Kasumi-1 (cell line): ENCODE measurements at places on chromosomes 7 and 10.
A peak's percentile ranks its signal among the peaks of the same experiment; 100 is the strongest.

DNA sequence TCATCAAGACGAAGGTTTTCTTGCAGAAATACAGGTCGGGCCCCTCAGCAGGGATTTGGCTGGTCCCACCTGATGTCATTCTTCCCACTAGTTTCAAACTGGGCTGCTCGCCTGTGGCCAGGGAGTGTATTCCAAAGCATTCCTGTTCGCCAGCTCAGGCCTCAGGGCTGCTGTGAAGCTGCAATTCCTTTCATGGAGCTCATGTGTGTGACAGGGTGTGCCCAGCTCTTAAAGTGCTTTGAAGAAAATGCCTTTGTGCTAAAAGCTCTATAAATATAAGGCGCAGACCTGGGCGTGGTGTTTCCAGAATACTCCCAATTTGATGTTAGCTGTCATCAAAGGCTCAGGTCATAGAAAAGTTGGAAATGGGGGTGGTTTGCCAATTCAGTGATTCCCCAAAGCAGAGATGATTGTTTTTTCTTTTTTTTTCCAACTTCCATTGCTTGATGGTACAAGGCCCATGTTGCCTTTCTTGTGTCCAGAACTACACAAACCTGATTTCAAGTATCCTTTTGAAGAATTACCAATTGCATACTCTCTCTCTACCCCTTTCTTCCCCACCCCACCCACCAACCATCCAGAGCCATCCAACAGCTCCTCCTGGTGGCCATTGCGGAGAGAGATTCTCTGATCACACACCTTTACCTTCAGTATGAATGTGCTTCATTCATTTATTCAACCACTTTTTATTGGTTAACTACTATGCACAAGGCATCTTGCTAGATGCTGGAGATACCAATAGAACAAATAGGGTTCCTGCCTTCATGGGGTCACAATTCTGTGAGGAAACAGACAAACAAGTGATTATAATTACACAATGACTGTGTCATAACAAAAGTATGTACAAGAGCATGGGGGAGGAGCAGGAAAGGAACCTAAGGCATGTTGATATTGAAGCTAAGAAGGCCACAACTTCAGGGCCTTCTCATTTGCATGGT lies 297.3 kb upstream of the LYZL1 start:
- peak; percentile 54 for DNase-seq

DNA sequence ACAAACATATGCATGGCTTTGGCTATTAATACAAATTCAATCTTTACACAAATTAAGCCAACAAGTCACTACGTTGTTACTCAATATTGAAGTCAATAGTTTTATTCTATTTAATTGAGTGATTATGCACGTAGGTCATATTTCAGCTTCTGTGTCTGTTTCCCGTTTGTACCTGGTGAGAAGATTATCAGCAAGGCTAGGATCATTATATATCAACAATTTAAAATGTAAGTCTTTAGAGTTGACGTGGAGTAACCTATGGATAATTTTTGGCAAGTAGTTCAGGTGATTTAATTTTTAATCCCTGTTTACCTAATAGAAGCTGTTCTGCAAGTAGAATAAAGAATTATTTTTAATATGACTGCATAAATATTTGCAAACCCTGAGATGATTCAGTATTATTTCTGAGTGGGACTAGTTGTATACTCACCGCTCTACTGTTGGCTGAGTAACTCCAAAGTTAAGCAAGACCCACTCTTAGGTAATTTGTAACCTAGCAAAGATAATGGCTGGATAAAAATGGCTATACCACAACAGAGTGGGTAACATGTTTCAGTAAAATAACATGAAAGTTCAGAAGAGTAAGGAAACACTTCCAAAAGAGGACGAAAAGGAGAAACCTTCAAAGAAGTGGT lies 161.0 kb downstream of the HGF start:
- DNase-seq: no peak

DNA sequence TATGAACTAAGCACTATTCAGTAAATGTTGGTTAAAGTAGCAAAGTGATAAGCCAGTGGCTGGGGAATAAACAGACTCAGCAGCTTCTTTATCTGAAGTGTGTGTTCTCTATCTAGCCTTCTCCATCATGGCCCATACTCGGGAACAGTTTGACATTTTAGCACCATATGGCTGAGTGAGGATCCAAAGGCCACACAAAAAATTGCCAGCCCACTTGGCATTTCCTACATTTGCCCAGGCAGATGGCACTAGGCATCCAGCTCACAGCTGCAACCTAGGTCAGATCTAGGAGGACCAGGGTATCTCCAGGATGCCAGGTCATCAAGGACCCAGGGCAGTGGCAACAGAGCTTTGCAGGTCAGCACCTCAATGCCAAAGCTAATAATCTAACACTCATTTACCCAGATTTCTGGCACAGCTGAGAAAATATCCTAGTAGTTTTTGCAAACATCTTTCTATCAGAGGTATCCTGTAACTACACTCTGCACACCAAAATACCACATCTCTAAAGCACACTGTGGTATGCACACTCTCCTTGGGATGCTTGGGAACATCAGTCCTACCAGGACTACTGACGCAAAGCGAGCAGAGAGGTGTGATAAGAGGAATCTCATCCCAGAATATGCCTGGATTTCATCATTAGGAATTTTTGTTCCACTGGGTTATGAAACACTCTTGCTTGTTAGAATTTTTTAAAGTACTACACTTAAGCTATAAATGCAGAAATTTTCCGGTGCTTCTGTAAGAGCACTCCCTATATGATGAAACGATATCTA lies 61.7 kb downstream of the DOCK4 start:
- no peak for DNase-seq

GRCh38 chr10:34538281-34538829 lies 276.7 kb downstream of the PARD3 start:
- DNase-seq: no peak

DNA sequence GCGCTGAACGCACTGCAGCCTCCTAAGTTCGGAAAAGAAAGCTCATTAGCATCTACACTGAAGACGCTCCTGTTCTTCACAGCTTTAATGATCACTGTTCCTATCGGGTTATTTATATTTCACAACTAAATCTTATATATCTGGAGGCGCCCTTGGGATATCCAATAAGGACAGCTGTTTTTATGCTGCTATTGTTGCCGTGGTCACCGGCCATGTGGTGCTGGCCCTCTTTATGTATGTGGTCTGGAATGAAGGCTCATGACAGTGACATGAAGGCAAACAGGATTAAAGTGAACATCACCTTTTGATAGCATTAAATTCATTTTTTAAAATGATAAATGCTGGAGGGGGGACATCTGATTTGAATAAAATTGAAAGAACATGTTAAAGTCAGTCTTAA lies 8.8 kb downstream of the BLVRA start:
- DNase-seq: no peak

DNA sequence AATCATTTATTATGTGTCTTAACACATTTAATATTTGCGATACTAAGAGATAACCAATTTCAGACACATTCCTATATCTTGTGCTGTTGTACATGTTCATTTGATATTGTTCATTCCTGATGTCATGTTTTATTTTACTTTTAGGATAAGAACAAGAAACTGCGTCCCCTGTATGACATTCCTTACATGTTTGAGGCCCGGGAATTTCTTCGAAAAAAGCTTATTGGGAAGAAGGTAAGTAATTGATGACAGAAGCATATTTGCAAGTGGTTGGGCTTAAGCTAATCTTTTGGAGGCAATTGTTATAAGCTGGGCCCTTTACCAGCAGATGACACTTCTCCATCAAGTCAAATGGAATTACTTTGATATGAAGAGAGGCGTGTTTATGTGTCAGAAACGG lies 155.3 kb downstream of the SND1 start:
- no peak for DNase-seq

DNA sequence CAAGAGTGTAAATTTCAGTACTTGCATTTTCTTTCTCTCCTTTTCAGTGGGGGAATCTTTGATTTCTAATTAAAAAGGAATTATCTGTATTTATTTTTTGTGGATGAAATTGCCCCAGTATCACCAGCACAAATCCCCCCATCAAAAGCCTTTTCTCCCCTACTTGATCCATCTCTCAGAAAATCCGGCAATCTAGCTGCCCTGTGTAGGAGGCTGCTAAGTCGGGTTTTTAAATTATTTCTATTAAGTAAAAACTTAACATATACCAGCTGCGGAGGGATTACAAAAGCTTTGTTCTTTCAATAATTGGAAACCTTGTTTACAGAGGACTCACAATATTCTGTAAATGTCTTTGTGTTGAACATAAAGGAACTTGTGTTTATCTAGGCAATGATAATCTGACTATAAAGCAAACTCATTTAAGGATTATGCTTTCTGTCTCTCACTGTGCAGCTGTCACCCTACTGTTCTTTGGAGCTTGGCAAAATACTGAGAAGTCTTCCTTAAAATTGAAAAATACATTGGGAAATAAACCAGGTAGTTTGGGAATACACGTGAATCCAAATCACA lies 177.4 kb upstream of the PRR15 start:
- DNase-seq: no peak

- no peak for DNase-seq
Measured at GRCh38 chr10:20922033-20922432, 24.9 kb upstream of the NEBL start.

DNA sequence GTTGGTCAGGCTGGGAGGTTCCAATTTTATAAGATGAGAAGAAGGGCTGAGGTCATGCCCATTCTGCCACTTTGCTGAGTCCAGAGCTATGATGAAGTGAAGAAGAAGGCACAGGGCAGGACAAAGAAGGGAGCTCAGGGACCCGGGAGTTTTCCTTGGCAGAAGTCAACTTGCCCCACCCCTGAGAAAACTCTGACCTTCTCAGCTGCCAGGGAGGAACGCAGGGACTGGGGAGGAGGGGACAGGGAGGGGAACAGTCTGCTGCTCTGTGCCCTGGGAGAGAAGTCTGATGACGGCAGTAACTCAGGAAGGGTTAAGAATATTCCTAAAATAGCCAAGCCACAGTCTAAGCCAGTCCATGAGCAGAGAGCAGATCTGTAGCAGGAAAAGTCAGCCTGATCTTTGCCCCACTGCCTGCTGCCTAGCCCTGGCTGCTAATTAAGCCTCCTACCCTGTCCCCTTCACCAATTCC lies 11.7 kb downstream of the ADIRF start:
- DNase-seq: peak; percentile 23

DNA sequence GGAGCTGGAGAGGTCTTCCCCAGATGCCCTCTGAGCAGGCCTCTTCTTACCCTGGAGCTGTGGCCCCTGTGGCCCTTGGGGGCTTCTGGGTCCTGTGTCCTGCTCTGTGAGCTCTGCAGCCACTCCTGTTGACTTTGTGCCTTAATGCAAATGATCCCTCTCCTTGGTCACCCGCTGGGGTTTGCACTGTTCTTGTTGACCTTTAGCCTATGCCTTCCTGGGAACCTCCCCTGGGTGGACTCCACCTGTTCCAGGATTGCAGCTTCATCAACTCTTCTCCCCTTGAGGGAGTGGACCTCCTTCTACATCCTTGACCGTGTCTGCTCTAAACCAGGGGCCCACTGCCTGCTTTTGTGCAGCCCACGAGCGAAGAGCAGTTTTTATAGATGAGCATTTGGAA lies 58.6 kb upstream of the CTBP2 start:
- no peak for DNase-seq

DNA sequence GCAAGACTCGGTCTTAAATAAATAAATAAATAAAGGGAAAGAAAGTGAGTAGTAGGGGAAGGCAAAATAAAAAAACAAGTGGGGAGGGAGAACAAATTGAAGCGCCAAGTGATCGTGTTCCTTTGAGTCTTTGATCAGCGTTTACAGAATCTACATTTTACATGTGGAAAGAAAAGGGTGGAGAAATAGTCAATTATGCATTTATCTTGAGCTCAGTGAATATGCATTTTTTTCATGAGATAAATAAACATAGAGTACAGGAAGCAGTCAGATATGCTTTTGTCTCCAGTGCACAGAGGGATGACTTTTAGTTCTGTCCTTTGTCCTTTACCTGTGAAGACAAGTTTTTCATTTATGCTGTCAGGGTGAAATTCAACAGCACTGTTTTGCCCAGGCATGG lies 6.1 kb upstream of the GUSB start:
- no peak for DNase-seq

GRCh38 chr7:1950066-1950451 lies 280.0 kb downstream of the ELFN1 start:
- no peak for DNase-seq

- DNase-seq: no peak
Measured at GRCh38 chr7:48611993-48612392, 312.4 kb upstream of the CDC14C start.

DNA sequence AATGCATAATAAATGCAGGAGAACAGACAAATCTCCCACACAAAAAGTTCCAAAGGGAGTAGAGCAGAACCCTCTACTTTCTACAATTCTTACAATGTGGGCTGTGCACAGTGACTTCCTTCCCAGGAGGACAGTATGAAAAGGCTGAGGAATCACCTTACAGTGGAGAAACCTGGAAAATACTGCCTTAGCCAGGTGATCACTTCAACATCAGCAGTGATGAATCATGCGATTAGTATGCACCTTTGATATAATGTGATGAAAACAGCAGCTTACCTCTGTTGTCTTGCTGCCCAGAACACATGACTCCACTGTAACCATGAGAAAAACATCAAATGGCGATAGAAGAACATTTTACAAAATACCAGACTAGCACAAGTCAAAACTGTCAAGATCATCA lies 329.7 kb upstream of the POM121L12 start:
- DNase-seq: no peak

DNA sequence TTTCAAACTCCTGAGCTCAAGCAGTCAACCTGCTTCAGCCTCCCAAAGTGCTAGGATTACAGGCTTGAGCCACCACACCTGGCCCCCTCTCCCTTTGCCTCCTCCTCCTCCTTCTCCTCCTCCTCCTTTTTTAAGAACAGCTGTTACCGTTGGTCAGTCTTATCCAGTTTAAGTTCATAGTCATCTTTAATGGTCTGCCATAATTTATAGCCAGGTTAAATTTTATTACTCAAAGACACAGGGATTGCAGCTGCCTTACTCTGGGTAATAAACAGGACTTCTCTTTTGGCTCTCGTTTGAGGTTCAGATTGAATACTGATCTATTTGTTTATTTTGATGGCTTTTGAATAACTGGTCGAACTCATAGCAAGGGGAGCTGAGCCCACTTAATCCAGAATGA lies 35.2 kb downstream of the ATOH7 start:
- DNase-seq: no peak

DNA sequence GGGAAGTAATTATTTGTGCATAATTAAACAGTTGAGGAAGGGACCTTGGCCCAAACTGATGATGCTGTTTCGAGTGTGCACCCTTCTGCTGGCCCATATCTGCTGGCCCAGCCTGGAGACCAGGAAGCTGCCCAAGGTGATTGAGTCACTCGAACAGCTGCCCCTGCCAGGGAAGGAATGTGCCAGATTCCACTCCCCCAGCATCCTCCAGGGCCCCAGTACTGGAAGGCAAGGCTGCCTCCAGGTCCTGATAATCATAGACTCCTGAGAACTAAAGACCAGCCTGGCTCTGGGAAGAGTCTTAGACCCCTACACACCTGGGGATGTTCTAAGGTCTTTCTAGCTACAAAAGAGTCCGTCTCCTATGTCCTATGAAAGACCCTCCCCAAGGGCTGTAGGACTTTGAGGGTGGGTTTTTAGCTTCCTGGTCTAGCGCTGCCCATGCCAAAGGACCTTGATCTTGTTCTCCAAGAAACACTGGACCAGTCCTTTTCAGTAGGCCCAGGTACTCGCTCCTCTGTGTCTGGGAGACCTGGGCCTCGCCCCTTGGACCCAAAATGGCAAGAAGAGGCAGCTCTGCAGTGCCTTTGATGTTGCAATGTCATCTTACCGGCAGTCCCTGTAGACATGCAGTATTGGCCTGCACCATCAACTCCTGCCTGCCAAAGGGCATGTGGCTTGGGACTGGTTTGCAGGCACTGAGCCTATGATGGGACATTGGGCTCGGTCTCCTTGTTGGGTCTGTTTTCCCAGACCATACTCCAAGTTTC lies 103.2 kb upstream of the GPR26 start:
- no peak for DNase-seq

- no peak for DNase-seq
Measured at GRCh38 chr7:43666938-43667337, 62.4 kb downstream of the COA1 start.
